ENCODE measurements at places on chromosomes 2 and 18.

DNA sequence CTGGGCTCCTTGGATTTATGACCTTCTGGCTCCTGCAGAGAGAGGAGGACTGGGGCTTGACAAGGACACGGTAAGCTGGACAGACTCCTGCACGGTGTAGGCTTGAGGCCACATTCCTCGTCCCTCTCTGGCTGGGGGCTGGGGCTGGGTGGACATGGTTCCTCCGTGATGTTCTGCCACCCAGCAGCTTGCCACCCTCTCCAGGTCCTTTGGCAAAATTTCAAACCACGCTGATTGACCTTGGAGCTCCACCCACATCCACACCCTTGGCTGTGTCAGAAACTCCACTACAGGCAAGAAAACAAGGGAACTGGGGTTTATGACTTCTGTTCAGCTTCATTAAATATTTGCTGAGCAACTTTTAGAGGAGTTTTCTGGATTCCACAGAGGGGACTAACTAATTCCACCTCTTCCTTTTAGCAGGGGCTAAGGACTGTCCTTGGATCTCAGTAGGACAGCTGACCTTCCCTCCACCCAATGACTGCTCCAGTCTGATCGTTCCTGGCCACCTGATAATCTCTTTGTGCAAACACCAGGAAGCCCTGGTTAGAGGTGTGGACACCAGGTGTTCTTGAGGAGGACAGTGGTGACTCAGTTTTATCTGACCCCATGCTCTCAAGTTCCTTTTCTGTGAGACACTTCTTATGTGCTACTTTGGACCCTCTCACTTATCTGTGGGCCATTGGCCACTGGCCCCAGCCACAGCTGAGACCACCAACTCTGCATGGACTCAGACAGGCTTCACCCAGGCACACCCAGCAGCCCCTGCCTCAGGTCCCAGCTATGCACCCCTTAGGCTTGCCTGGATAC is 29.3 kb downstream of the GPR55 start:
- DNase-seq = no peak

DNA sequence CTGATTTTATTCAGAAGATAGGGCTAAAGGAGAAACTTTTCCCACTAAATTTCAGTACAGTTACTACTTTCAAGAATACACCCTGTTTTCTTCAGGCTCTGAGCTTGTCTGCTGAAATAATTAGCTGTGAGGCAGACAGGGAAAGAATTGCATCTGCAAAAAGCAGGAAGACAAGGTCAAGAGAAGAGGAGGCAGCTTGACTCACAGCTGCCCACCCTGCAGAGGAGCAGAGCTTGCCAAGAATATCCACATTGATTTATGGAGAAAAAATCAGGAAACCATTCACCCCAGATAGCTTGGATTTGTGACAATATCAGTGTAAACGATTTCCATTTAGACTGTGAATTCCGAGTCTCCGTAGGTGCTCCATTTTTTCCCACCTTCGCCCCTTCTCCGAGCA is 49.0 kb downstream of the ACTR2 start:
- DNase-seq = no peak

- DNase-seq = no peak
Measured at GRCh38 chr2:144390424-144391020, 129.4 kb downstream of the ZEB2 start.

GRCh38 chr2:230602562-230603230 is 109.9 kb upstream of the CAB39 start:
- DNase-seq = peak; percentile 17

- DNase-seq = no peak
Measured at GRCh38 chr2:107068069-107068916, 182.3 kb upstream of the ST6GAL2 start.

DNA sequence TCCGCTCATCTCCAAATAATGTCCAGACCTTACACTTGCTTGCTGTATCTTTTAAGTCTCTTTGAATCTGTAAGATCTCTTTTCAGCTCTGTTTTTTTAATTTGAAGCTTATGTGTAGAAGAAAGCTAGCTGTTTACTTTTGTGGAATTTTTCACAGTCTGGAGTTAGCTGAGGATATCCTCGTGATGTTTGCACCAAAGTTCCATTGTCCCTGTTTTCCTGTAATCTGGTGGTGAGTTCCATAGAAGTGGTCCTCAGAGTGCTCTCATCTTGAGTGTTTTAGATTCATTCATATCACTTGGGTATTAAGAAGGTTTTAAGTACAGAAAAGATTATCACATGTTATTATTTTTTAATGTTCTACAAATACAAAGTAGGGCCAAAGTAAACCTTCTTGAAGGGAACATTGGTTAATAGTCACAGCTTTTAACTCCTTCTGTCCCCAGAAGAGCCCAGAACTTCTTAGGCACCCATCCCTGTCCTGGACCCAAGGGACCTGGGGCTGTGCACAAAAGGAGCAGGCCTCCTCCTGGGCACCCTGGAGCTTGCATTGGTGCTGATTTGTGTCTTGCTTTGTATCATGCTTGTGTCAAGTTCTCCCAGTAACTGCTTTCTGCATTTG is 15.0 kb downstream of the MLPH start:
- no peak for DNase-seq

DNA sequence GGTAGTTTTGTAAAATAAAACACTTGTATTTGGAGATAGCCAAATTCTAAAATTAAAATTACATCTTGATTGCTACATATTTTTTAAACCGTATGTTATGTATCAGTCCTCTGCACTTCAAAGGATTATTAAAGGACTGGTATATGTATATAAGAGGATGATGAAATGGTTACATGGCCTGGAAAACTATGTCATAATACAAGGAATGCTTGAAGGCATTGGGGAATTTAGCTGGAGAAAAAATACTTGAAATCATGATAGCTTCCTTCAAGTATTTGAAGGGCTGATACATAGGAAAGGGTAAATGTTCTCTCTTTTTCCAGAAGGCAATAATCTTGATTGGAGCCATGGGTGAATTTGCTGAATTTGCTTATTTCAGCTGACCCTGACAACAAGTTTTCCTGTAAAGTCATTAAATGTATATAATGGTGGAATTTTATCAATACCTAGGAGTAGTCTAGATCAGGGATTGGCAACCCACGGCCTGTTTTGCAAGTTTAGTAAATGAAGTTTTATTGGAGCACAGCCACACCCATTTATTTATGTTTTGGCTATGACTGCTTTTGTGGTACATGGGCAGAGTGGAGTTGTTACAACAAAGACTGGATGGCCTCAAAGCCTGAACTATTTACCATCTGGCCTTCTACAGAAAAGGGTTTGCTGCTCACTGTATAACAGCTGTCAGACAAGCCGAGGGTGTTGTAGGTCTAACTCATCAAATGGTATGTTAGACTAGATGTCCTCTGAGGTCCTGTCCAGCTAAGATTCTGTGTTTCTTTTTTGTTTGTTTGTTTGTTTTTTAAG is 34.4 kb downstream of the ACYP2 start:
- DNase-seq = no peak

GRCh38 chr2:174859563-174860169 is 95.4 kb upstream of the CHRNA1 start:
- no peak for DNase-seq

- DNase-seq = no peak
Measured at GRCh38 chr2:84442888-84443287, 16.2 kb downstream of the SUCLG1 start.

- no peak for DNase-seq
Measured at GRCh38 chr2:5392658-5393057, 299.5 kb upstream of the SOX11 start.

GRCh38 chr2:15736396-15737180 is 144.9 kb downstream of the DDX1 start:
- no peak for DNase-seq

- no peak for DNase-seq
Measured at GRCh38 chr2:232386740-232387450, 8.3 kb downstream of the ALPP start.

- DNase-seq = no peak
Measured at GRCh38 chr2:70534183-70534836, 19.3 kb downstream of the TGFA start.

DNA sequence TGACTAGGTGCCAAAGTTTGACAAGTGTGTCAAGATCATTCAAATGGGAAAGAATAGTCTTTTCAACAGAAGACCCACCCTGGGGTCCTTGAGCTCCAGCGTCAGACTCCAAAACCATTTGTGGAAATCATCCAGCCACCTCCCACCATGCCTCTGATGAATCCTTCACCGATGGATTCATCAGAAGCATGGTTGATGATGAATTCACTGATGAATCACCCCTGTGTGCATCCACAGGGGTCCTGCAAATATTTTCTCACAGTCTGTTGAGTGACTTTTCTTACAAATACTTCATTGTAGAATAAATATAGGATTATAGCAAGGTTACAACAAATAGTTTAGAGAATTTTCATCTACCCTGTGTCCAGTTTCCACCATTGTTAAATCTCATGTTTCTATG is 4.3 kb downstream of the UGT1A9 start:
- no peak for DNase-seq

DNA sequence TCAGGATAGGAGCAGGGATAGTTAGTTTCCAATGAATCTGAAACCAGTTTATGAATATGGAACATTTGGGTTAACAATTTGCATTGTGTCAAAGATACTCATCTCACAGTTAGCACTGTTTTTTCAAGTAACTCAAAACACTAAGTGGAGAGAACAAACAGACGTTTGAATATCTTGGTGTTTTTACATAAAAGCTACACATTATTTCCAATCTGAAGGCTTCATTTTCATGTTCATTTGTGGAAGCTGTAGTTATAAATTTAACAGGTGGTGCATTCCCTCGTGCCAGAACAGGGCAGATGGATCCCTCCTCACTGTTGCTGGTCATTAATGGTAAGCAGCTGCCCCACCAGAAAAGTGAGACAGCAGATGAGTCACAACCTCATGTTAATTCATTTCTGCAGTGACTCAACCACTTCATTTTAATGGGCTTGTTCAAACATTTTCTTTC is 286.9 kb downstream of the TMX3 start:
- DNase-seq = no peak

DNA sequence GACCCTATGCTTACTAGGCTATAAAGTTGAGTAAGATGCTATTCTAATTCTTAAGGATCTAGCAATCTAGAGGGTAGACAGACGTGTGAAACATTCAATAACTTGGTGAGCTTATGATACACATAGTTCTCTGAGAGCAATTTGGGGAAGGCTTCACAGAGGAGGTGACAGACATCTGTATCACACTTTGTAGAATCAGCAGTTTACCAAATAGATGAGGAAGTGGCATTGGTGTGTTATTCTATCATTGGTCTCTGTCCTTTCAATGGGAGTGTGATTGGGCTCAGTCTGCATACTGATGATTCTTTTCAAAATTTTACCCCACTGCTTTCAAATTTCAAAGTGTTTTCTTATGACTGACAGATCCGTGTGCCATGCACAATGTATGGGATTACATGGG is 47.0 kb upstream of the TMEM178A start:
- no peak for DNase-seq

DNA sequence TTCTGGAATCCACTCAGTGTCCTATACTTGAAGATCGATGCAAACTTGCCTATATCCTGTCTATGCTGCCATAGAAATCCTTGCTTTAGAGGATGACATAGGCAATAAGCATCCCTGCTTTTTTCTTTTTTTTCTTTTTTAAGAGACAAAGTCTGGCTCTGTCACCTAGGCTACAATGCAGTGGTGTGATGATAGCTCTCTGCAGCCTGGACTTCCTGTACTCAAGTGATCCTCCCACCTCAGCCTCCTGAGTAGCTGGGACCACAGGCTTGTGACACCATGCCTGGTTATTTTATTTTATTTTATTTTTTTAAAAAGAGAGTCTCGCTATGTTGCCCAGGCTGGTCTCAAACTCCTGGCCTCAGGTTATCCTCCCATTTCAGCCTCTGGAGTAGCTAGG is 76.9 kb downstream of the LBH start:
- no peak for DNase-seq

DNA sequence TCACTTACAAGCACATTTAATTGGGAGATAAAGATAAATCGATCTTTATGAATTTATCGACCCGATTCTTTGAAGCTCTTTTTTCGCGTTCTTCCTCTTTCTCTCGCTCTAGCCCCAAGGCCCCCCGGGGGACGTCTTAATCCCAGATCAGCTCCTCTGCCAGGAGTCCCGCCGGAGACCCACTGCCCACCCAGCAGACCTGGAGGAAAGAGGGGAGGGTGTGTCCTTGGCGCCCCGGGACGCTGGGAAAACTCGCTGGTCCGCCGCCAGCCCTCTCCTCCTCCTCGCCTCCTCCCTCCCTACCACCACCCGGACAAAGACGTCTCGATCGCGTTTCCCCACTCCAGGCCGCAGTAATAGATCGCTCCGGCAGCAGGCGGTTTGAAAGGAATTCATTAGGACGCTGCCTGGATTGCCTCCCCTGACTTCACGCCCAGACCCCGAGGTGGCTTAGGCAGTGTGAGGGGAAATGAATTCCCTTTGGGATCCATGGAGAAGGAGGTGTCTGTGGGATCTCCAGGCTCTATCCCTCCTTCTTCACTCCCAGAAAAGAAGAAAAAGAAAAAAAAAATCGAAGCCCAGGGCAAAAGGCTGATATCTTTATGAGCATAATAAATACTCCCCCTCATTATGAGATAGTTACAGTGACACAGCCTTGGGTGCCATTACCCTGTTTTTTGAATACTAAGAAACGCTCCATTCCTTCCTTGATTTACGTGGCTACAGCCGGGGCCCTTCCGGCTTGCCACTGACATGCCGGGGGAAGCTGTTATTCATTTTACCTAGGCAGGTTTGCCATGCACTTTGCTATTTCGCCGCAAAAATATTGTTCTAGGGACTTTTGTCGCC is 1.8 kb upstream of the GBX2 start:
- no peak for DNase-seq

DNA sequence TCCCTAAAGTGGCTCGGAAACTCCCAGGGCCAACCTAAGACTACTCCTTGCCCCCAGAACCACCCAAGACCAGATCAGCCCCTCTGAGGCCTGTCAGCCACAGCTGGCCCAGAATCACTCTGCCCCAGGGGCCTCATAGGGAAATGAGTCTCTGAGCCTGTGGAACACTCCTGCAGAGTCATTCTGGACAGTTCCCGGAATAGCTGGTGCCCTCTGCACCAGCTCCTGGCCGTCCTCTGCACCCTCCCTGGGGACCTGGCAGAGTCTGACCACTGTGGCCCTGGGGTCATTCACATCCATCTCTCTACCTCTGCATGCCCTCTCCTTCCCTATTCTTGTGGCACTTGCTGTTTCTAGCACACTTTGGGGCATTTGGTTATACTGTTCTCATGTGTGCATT is 14.6 kb upstream of the TMEM214 start:
- no peak for DNase-seq

DNA sequence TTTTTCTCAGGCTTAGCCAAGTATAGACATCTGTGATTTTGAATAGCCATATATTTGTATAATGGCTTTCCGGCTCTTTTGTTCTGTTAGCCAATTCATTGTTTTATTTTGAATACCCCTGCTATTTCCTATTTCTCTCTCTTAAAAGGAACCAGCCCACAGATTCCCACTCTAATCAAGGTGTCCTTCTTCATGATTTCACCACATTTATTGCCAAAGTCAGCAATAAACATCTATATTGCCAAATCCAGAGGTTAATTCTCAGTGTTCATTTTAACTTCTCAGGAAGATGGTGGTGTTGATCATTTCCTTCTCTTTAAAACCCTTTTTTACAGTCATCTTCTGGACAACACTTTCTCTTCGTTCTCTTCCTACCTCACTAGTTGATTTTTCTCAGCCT is 13.1 kb upstream of the ITPRID2 start:
- no peak for DNase-seq
